ENCODE measurements at places on chromosomes 6 and 20.

- no peak overlapping the region for H3K27ac ChIP-seq
- peaks cover 9% of the 10 kb centered on the region for H3K4me1 ChIP-seq
- no peaks in the 10 kb centered on the region for H3K36me3 ChIP-seq
- no peak overlapping the region for H3K4me3 ChIP-seq
- no peak for DNase-seq
These were observed 968 bp downstream of the LAMA2 start for GRCh38 chr6:128883906-128884305.

DNA sequence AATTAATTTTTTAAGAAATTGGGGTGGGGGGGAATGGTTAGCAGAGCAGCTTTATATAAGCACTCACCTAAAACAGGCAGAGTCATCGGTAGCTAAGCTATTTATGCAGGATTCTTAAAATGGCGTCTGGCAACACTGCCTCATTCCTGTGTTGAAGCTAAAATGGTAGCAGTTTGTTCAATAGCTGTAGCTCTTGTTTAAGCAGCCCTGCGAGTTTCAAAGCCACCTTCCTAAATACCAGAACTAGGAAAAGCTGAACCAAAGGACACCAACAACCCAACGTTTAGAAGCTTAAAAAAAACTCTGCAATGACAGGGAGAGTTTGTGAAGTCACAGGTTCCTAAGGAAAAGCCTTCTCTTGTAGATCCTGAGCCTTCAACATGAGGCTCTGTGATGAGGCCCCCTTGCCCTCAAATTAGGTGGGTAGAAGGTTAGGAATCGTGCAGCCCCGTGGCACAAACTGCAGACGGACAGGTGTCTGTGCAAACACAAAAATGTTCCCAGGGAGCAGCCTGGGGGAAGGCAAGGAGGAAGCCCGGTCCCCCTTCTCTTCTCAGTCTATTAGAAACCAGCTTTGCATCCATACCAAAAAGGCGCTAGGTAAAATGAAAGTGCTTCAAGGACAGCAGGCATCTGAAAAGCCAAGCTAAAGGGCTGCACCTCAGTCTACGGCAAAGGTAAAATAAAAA, 4.7 kb downstream of the ZMYND8 start:
- H3K27me3 ChIP-seq: no peaks in the 10 kb centered on the region
- H3K36me3 ChIP-seq: no peaks in the 10 kb centered on the region
- H3K4me1 ChIP-seq: peaks cover 39% of the 10 kb centered on the region
- H3K27ac ChIP-seq: no peak overlapping the region
- no peak for DNase-seq

DNA sequence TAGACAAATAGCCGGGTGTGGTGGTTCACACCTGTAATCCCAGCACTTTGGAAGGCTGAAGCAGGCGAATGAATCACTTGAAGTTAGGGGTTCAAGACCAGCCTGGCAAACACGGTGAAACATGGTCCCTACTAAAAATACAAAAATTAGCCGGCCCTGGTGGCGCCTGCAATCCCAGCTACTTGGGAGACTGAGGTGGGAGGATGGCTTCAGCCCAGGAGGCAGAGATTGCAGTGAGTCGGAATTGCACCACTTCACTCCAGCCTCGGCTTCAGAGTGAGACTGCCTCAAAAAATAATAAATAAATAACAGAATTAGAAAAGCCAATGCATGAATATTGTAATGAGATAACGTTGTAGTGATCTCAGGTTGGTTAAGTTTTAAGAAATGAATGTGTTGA, 61.3 kb downstream of the RFX6 start:
- DNase-seq: no peak
- H3K36me3 ChIP-seq: no peaks in the 10 kb centered on the region
- H3K27me3 ChIP-seq: peaks cover 7% of the 10 kb centered on the region
- no peak overlapping the region for H3K27ac ChIP-seq

DNA sequence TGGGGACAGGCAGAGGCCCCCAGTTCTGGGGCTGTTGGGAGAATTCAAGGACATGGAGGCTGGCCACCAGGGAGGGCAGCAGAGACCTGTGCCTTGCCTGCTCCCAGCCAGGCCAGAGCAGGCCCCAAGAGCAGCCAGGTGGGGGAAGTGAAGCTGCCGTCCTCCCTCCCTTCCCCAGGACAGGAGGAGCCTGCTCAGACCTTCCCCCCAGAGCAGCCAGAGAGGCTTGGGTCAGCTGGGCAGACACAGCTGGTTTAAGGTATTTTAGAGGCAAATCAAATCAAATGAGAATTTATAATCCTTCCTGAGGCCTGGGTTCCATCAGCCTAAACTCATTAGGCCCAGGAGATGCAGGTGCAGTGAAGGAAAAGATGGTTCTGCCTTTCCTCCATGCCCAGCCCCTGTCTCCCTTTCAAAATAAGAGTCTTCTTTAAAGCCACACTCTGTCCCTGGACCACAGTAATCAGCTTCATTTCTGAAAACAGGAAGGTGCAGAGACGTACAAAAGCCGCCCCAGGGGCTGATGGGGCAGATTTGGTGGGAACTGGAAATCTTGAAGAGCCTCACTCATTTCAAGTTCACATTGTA, 21.7 kb downstream of the BMP7 start:
- peaks cover 35% of the 10 kb centered on the region for H3K27me3 ChIP-seq
- H3K4me3 ChIP-seq: no peak overlapping the region
- H3K36me3 ChIP-seq: no peaks in the 10 kb centered on the region
- DNase-seq: no peak

DNA sequence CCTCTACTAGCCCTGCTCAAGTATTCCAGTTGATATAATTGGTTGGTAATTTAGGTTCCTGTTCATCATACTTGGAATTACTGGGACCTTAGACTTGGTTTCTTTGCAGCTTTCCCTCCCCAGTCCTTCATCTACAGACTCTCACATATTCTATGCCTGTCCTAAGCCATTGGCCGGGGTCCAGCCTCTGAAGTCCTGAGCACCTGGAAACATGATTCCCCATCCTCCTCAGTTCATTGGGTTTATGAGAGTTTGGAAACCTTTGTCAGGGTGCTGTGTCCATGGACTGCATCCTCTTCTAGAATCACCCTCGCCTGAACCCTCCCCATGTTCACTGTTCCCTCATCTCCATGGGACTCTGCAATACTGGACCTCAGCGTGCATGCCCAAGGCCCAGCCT, 8.8 kb downstream of the GSTA2 start:
- peaks cover 33% of the 10 kb centered on the region for H3K27me3 ChIP-seq
- H3K4me3 ChIP-seq: no peak overlapping the region
- no peak overlapping the region for H3K27ac ChIP-seq
- no peak for DNase-seq

DNA sequence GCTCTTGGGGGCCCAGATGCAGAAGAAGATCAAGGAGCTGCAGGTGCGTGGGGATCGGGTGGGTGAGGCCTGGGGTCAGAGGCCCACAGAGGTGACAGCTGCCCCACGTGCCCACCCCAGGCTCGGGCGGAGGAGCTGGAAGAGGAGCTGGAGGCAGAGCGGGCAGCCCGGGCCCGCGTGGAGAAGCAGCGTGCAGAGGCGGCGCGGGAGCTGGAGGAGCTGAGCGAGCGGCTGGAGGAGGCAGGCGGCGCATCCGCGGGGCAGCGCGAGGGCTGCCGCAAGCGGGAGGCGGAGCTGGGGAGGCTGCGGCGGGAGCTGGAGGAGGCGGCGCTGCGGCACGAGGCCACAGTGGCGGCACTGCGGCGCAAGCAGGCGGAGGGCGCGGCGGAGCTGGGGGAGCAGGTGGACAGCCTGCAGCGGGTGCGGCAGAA, 41.5 kb downstream of the MYH7B start:
- H3K27me3 ChIP-seq: no peaks in the 10 kb centered on the region
- peaks cover 13% of the 10 kb centered on the region for H3K4me1 ChIP-seq
- H3K36me3 ChIP-seq: peaks cover 17% of the 10 kb centered on the region
- no peak for DNase-seq
- no peak overlapping the region for H3K27ac ChIP-seq
- H3K4me3 ChIP-seq: no peak overlapping the region

DNA sequence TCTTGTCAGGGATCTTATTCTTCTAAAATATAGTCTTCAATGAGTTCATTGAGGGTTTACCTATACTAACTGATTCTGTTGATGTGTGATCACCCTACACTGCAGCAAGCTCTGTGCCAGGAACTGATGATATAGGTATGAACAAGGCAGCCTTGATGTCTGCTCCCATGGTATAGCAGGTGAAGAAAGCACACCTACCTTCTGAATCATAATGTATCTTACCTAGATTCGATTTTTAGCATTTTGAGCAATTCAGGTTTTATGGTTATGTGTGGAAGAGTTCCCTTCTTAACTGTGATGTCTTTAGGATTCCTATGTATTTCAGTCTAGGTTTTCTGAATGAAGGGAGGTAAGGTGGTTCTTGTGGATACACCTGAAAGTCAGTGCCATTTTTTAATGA, 223.0 kb downstream of the DOK5 start:
- DNase-seq: no peak
- H3K4me3 ChIP-seq: no peak overlapping the region
- no peak overlapping the region for H3K27ac ChIP-seq
- H3K36me3 ChIP-seq: no peaks in the 10 kb centered on the region

GRCh38 chr6:155108070-155108820, 113.1 kb downstream of the TIAM2 start:
- H3K4me3 ChIP-seq: peak overlapping the region; percentile 25
- peaks cover 6% of the 10 kb centered on the region for H3K36me3 ChIP-seq
- peaks cover 23% of the 10 kb centered on the region for H3K4me1 ChIP-seq
- H3K27ac ChIP-seq: no peak overlapping the region

- no peaks in the 10 kb centered on the region for H3K27me3 ChIP-seq
- no peak for DNase-seq
- H3K4me3 ChIP-seq: no peak within 1 kb of the TSS
- H3K27ac ChIP-seq: no peak within 1 kb of the TSS
These were observed at the start of gene KIAA0408 for GRCh38 chr6:127459231-127459641. TSS of gene KIAA0408 (minus strand) at chr6:127459389. CDS start at chr6:127453981, 5,408 bp downstream.

DNA sequence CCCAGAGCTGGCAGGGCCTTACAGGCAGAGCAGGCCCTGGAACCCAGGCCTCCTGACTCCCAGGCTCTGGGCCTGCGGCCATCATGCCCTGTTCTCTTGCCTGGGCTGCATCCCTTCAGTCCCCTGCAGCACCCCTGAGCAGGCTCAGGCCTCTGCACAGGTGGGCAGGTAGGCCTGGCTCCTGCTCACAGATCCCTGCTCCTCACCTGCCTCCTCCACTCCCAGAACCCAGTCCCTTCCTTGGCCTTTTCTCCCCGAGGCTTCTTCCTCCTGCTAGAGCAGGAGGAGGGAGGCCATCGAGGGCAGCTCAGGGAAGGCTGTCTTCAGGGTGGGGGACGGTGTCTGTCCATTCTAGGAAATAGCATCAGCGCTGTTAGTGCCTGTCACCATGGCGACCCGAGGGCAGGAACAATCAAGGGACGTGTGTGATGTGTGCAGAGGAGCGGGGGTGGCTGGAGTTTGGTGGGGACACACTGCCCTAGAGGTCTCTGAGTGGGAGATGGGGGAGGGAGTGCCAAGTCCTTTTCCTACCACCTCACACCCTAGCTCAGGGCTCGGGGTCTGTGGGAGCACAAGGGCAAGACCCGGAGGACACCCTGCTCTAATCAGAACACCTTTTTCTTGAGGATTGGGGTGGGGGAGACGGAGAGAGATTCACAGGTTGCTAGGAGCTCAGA, 26.6 kb downstream of the GLP1R start:
- no peak for DNase-seq
- peaks cover 4% of the 10 kb centered on the region for H3K27me3 ChIP-seq
- H3K4me1 ChIP-seq: no peaks in the 10 kb centered on the region
- peak overlapping the region; percentile 54 for H3K27ac ChIP-seq
- no peak overlapping the region for H3K4me3 ChIP-seq

GRCh38 chr6:122061855-122062254, 337.6 kb upstream of the HSF2 start:
- no peaks in the 10 kb centered on the region for H3K4me1 ChIP-seq
- H3K4me3 ChIP-seq: no peak overlapping the region
- H3K27me3 ChIP-seq: peaks cover 7% of the 10 kb centered on the region
- H3K27ac ChIP-seq: no peak overlapping the region
- DNase-seq: no peak

DNA sequence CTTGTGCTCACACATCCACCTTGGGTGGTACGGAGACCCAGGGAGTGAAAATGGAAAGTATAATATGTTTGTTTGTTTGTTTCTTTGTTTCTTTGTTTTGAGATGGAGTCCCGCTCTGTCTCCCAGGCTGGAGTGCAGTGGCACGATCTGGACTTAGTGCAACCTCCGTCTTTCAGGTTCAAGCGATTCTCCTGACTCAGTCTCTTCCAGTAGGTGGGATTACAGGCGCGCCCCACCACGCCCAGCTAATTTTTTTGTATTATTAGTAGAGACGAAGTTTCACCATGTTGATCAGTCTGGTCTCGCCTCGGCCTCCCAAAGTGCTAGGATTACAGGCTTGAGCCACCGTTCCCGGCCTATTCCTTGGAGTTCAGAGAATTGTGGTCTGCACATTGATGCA, 115.4 kb downstream of the TRIM27 start:
- peaks cover 2% of the 10 kb centered on the region for H3K36me3 ChIP-seq
- no peaks in the 10 kb centered on the region for H3K4me1 ChIP-seq
- no peak for DNase-seq
- H3K27me3 ChIP-seq: peaks cover 74% of the 10 kb centered on the region
- no peak overlapping the region for H3K4me3 ChIP-seq

GRCh38 chr6:34338811-34339210, 53.7 kb downstream of the NUDT3 start:
- H3K4me3 ChIP-seq: no peak overlapping the region
- H3K27ac ChIP-seq: peak overlapping the region; percentile 53
- no peaks in the 10 kb centered on the region for H3K27me3 ChIP-seq
- no peak for DNase-seq
- H3K4me1 ChIP-seq: peaks cover 35% of the 10 kb centered on the region
- H3K36me3 ChIP-seq: peaks cover 3% of the 10 kb centered on the region

GRCh38 chr6:153167907-153168306, 36.8 kb upstream of the RGS17 start:
- no peak overlapping the region for H3K27ac ChIP-seq
- no peak overlapping the region for H3K4me3 ChIP-seq
- H3K27me3 ChIP-seq: no peaks in the 10 kb centered on the region
- no peaks in the 10 kb centered on the region for H3K36me3 ChIP-seq
- H3K4me1 ChIP-seq: no peaks in the 10 kb centered on the region

GRCh38 chr6:62037445-62037844, 248.6 kb downstream of the KHDRBS2 start:
- H3K27me3 ChIP-seq: no peaks in the 10 kb centered on the region
- H3K4me1 ChIP-seq: no peaks in the 10 kb centered on the region
- no peak overlapping the region for H3K4me3 ChIP-seq
- no peak overlapping the region for H3K27ac ChIP-seq
- no peak for DNase-seq

GRCh38 chr6:3316331-3316730, 57.6 kb downstream of the PSMG4 start:
- H3K27ac ChIP-seq: no peak overlapping the region
- H3K27me3 ChIP-seq: peaks cover 31% of the 10 kb centered on the region
- H3K4me3 ChIP-seq: no peak overlapping the region

GRCh38 chr20:57043669-57044268, 222.7 kb downstream of the BMP7 start:
- no peak for DNase-seq
- no peak overlapping the region for H3K27ac ChIP-seq

DNA sequence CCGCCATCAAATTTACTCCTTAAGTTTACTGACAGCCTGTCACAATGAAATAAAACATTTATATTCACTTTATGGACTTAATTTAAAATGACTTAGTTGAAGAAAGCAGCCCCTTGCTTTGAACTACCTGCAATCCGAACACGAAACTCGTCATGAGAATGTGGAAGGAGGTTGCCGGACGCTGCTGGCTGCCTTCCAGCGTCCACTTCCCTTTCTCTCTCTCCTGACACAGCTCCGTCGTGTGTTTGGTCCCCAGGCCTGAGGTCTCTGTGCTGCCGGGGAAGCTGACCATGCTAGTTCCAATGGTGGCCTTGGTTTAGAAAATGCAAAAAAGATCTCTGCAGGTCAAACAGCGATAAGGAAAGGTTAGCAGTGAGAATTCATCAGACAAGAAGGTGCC, 519.7 kb downstream of the CDH26 start:
- H3K27me3 ChIP-seq: peaks cover 28% of the 10 kb centered on the region
- H3K4me1 ChIP-seq: no peaks in the 10 kb centered on the region
- no peak for DNase-seq
- H3K36me3 ChIP-seq: no peaks in the 10 kb centered on the region
- no peak overlapping the region for H3K4me3 ChIP-seq
